NCI-H1930 (cell line): ENCODE measurements at places on chromosomes 12 and 14.

DNA sequence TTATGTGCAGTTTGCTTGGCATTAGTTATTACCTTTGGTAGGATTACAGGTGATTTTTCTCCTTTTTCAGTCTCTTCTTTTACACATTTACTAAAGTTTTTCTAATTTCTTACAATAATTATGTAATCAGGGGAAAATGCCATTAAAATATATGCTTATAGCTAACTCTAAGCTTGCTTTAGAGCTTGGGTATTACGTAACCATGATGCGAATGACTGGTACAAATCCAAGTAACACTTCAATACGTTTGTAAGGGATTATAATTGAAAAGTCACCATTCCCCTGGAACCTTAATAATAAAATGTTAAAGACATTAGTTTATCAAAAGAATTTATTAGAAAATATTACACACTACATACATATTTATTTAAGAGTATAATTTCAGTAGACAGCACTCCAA lies 71.6 kb downstream of the SCAF11 start:
- no peak for DNase-seq

- DNase-seq, result no peak
Observed at GRCh38 chr14:72801381-72801812, 92.5 kb downstream of the DPF3 start.

DNA sequence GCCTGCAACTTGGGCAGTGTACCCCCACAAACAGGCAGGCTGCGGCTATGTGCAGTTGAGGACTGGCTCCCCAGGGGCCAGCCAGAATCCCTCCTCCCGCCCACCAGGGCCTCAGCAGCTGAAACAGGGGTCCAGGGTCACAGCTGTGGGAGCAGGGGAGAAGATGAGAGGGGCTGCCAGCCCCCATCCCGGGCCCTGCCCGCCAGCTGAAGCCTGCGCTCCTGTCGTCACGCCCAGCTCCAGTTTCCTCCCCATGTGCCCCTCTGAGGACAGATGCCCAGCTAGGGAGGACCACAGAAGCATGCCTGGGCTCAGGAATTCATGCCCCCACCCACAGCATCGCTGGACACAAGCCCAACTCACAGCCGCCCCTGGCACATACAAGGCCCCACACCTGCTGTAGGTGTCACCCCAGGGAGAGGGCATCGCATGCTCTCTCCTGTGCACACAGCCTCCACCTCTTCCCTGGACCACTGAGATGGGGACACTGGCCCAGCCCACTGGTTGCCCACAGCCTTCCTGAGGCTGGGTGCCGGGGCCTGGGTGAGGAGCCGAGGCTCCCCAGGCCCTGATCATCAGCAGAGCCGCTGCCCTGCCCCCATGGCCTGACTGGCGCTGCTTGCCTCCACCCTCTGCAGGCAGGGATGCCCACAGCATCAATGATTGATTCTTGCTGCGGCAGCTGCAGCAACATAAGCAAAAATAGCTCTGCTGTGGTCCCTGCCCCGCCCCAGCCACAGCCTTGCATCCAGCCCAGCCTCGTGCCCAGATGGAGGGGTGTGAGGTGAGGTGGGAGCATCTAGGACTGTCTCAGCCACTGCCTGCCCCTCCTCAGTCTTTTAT lies 3.7 kb upstream of the CLBA1 start:
- no peak for DNase-seq

GRCh38 chr12:7907009-7907408 lies 29.0 kb downstream of the SLC2A3 start:
- no peak for DNase-seq

DNA sequence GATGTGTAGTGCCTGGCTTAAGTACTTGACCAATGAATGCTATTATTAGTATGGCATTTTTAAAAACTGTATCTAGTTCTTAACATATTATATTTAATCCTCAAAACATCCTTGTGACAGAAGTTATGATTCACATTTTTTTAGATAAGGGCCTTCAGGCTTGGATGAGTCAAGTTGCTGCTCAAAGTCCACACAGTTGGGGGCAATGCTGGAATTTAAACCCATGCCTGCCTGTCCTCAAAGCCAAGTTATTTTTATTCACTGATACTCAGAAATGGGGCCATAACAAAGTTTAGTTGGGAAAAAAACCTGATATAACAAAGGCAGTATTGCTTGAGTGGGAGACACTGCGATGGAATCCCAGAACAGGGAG lies 50.6 kb downstream of the RFX4 start:
- no peak for DNase-seq
